ENCODE measurements at places on chromosomes 12 and 14.

- DNase-seq, result no peak
These were observed 29.1 kb downstream of the PLEKHH1 start for GRCh38 chr14:67562025-67562775.

DNA sequence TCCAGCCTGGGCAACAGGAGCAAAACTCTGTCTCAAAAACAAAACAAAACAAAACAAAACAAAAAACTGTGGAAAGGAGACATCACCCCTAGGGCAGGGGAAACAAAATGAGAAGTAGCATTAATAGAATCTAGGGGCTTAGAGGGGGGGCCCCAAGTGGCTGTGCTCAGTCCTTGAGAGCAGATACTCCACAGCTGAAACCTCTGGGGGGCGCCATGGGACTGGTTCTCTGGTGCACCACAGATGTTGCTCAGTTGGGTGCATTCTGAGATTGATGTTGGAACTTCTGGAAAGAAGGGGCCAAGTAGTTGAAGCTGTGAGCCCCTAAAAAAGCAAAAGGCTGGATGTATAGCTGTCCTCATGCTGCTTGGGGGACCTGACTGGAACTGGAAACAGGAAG lies 11.8 kb upstream of the SYNE2 start:
- DNase-seq, result no peak

- no peak for DNase-seq
These were observed 92.5 kb downstream of the ADCK1 start for GRCh38 chr14:77892381-77892871.

DNA sequence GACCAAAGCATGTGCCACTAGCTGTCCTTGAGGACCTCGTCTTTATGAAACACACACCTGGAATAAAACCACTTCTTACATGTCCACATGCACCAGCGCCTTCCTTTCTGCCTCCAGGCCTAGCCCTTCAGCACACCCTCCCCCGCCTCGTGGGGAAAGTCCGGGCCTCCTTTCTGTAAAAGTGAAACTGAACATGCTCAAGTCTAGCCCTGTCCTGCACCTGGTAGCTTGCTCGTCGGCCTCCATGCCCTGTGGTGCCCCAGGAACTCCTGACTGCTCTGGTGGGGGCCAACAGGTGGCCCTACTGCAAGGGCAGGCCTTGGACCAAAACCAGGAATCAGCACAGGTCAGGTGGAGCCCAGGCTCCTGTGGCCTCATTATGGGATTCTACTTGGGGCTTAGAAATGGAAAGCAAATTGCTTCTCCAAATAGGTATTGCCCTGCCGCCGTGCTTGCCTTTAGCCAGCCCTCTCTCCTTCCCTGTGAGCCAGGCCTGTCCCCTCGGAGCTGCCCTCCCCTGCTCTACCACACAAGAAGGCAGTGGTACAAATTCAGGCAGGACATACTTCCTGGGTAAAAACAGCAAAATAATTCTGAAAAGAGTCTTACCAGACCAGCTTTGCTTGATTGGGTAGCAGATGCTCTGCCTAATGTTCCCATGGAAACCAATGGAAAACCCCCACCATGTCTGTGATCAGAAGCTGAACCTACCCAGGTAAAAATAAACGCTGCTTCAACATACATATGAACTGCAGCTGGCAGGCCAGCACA lies 43.5 kb downstream of the ERH start:
- no peak for DNase-seq

- no peak for DNase-seq
These were observed 24.4 kb downstream of the PIGH start for GRCh38 chr14:67575684-67576083.

DNA sequence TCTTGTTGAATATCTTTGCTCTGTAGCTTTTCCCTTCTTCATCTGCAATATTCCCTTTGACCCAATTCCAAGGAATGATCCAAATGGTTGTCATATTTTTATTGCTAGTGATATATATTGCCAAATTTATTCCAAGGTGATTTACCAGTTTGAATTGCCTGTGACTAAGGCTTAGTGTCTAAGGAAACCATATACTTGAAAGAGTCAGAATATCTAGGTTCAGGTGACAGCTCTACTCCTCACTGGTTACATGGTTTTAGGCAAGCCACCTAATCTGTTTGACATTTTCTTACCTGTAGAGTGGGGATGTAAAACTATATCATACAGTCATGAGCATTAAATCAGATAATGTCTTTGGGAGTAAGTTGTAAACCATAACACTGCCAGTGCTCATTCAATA lies 473.8 kb downstream of the NPAS3 start:
- DNase-seq, result no peak

DNA sequence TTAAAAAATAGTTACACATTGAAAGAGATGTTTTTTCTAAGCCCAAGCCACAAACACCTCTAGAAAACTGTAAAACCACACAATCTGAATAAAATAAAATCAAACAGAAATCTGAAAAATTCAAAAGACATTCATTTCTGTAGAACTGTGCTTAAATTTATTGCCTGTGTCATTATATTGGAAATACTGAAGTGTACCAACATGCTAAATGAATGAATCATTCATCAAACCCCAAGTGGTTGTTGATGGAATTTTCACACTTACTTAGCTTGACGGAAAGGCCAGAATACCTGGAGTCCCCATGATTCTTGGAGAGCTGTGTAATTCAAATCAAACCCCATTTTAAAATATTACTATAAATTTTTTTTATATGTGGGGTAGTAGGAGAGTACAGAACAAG lies 2.7 kb downstream of the KITLG start:
- DNase-seq, result no peak

GRCh38 chr12:52231305-52232202 lies 1.5 kb upstream of the KRT7 start:
- DNase-seq, result no peak

DNA sequence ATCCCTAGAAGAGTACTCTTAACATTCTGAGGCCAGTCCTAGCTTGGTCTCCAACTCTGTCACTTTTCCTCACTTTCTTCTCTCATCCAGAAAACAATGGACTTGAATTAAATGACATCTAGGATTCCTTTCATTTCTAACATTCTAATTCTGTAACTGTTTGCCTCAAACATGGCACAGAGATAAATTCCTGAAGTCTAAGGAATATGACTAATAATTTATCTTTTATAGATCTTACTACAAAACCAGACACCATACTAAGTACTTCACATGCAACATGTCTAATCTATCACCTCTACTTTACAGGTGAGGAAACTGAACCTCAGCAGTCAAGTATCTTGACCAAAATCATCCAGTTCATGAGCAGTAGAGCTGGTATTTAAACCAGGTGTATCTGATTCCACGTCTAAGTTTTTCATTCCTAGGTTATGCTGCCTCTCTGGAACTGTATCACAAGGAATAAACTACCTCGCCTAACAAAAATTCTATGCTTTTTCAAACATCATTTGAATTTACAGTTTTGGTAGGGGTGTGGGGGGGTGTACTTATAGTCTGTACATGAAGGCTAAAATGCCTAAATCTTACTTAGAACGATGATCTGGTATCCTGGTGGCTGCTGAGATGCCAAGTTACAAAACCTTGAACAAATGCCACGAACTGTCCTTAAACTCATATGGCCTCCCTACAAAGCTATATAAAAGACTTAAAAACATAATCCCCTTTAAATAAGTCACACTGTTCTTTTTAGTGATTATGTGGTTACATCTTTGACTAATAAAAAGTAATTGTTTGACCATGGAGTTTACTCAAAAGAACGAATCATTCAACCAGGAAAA lies 41.6 kb downstream of the ATXN2 start:
- DNase-seq, result peak; percentile 52
